ENCODE measurements at places on chromosomes 6 and 20.

DNA sequence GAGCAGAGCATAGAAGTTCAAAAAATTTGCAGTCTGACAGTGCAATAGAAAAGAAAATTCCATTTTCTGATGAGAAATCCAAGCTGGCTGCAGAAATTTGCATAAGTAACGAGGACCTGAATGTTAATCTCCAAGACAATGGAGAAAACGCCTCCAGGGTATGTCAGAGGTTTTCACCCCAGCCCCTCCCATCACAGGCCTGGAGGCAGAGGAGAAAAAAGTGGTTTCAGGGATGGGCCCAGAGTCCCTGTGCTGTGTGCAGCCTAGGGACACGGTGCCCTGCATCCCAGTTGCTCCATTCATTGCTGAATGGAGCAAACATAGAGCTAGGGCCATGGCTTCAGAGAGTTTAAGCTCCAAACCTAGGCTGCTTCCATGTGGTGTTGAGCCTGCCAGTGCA is 327.9 kb upstream of the KHDRBS2 start:
- DNase-seq: no peak

DNA sequence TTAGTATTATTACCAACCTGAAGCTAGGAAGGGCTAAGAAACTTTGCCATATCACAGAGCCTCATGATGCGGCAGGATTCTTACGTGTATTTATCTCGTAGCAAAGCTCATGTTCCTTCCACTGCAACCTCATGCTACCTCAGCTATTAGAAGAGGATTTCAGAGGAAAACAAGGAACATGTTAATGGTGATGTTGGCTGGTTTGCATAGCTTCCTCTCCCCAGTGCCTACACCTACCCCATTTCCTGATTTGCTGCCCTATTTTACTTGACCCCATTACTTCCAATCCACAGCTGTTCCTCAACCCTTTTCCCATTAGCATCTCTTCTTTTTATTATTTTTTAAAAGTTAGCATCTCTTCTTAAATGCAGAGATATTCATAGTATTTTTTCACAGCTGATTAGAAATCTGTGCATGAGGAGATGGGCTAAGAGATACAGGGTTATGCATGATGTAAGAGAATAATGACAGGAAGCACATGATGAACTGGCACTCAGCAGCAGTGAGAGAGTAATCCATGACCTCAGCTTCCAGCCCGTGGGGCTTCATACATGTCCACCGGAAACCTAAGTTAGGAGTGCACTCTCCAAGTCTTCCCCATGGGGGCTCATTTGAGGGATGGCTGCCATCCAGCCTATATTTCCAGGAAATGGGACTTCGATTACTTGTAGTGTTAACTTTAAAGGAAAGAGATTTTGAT is 106.1 kb upstream of the ASF1A start:
- no peak for DNase-seq

DNA sequence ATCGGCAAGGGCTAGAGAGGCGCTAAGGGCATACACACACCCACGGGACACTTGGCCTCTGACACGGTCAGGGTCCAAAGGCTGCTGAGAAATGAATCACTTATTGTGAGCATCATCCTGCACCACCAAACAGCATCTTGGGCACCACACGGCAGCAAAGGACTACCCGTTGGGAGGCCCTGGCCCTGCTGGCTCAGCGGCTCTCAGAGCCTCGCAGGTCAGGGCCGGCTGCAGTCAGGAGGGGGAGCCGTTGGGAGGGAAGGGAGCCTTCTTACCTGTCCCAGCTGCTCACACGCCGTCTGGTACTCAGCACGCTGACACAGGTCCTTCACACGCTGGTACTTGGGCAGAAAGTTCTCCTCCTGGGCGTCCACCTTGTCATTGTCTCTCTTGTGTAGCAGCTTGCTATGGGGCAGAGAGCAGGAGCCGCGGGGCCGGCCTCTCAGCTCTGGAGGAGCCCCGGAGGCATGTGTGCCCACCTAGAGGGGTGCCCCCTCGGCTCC is 109.0 kb downstream of the SULF2 start:
- no peak for DNase-seq

GRCh38 chr6:73180763-73181619 is 44.3 kb downstream of the KHDC1L start:
- peak; percentile 68 for DNase-seq

- DNase-seq: peak; percentile 73
These were observed 14.5 kb upstream of the COL12A1 start for GRCh38 chr6:75220357-75220756.

DNA sequence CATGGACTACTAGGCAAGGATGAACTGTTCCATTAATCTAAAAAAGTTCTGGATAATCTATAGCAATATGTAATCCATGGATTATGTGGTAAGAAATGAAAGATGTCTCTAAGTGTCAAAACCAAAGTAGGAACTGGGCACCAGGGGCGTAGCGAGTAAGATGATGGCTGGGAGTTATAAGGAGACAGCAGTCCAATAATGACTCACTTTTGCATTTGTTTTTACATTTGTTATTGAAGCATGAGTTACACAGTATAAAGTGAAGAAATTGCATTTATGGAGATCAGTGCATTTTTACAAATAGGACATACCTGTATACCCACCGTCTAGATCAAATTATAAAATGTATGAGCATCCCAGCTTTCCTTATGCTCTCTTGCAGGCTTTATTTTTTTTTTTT is 878.5 kb upstream of the MAP3K7 start:
- DNase-seq: no peak

Data from fibroblast of gingiva (primary cell).